Stimulated activated CD4-positive, alpha-beta T cell treated with anti-CD3 and anti-CD28 coated beads, Interleukin-1b, Interleukin-23, amount 100 ng/mL, for 1 hour (primary cell): ENCODE measurements at places on chromosomes 7 and 10.

- no peak for DNase-seq
Observed at GRCh38 chr10:86178401-86179152, 188.0 kb downstream of the GRID1 start.

GRCh38 chr7:101688183-101688831, 59.2 kb upstream of the MYL10 start:
- peak; percentile 55 for DNase-seq

DNA sequence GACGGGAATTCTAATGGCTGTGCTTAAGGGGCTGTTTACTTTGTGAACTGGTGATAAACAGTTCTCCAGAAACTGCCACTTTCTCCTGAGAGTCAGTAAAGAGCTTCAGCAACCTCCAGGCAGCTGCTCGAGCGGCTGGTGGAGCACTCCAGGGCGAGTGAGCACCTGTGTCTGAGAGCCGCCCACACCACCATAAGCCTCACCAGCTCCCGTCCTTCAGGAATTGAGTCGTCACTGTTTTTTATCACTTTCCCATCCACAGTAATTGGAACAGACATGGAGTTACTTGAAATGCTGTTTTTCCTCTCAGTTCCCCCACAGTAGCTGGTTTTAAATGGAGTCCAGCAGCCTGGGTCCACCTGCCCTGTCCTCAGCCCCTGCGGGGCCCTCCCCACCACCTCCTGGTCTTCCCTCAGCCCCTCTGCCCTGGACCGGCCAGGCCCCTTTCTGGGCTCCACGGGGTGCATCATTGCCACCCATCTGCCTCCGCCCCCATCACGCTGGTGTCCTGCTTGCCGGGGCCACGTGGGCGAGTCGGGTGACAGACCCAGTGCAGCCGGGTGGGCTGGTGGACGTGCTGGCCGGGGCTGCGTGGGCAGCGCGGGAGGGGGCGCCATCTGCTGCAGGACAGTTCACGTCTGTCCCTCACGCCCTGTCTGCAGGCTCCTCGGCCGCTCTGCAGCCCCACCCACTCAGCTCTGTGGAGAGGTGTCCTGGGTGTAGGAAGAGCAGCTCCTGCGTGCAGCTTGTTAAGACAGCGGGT, 56.0 kb downstream of the NKX6-2 start:
- DNase-seq: no peak

DNA sequence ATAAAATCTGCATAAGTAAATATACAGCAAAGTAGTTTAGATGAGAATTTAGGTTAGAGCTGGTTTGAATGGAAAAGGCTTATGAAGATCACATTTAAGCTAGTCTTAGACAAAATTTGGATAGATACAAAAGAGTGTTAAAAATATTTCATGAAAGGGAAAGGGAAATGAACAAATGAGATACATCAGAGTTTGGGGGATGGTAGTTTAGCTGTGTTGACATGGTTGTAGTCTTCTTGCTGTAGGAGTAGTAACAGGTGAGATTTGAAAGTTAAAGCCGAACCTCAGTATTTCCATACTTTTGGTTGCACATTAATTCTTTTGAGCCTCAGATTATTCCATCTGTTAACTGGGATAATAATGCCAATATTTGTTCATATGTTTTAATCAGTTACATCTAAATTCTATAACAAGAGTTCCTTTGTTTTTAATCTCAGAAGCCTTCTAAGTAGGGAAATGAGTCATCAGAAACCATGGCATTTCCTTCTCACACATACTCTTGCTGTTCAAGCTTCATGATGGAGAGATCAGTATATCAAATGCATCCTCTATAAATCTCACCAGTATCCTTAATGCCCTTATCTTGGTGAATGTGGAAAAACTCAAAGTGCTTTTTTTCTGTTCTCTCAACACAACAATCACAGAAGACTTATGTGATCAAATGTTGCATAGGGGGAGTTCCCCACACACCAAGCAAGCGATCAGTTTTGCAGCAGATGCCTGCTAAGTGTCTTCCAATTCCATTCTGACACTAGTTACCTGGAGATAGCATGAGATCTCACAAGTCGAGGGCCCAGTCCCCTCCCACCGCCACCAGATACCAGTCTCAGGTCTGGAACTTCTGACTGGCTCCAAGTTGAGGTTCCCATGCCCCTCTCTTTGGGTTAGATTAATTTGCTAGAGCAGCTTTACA, 84.7 kb downstream of the MAPK8 start:
- no peak for DNase-seq

DNA sequence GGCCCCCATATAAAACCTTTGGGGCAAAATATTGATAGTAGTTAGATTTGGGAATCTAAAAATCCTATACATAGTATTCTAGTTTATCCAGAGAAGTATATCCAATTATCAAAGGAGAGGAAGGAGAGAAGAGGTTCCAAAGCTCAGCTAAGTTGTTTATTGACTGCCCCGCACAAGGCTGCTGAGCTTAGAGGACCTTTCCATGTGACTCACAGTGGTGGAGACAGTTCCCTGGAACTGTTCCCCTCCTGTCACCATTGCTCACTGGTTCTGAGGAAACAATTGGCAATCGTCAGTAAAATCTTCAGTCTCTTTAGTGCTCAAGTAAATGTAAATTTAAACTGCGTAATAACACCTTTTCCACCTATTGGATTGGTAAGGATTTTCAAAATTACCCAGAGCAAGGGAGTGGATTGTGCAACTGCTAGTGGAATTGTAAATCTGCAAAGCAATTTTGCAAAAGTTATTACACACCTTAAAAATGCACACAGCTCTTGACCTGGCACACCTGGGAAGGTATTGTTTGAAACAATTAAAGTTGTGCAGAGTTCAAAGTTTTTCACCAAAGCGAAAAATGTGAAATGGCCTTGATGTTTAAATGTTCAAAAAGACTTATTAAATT, 63.1 kb downstream of the EEPD1 start:
- DNase-seq: no peak

GRCh38 chr10:49257154-49257553, 41.8 kb upstream of the C10orf71 start:
- DNase-seq: no peak
